ENCODE measurements at places on chromosomes 5 and 9. TPM values are rescaled to one million over a fixed set of nuclear protein-coding genes. Genes with fewer than 3 reads are reported as not detected.

LCN1 gene
- polyA plus RNA-seq, result not detected

SPAAR gene
- polyA plus RNA-seq, result 0.33 TPM

TAS2R1 gene
- polyA plus RNA-seq, result not detected

IFNA2 gene
- not detected for polyA plus RNA-seq

FREM1 gene
- polyA plus RNA-seq, result 3.1 TPM

MZB1 gene
- 0.39 TPM for polyA plus RNA-seq

IL9 gene
- not detected for polyA plus RNA-seq

CBY3 gene
- 0.39 TPM for polyA plus RNA-seq

NME5 gene
- 0.48 TPM for polyA plus RNA-seq

GRCh38 chr9:70901746-70902145 lies 219.7 kb downstream of the TRPM3 start:
- DNase-seq, result no peak

- no peak for DNase-seq
Observed at GRCh38 chr9:86279839-86280238, 2.5 kb downstream of the ISCA1 start.

GRCh38 chr9:77830618-77831285 lies 182.6 kb upstream of the GNA14 start:
- no peak for DNase-seq

DNA sequence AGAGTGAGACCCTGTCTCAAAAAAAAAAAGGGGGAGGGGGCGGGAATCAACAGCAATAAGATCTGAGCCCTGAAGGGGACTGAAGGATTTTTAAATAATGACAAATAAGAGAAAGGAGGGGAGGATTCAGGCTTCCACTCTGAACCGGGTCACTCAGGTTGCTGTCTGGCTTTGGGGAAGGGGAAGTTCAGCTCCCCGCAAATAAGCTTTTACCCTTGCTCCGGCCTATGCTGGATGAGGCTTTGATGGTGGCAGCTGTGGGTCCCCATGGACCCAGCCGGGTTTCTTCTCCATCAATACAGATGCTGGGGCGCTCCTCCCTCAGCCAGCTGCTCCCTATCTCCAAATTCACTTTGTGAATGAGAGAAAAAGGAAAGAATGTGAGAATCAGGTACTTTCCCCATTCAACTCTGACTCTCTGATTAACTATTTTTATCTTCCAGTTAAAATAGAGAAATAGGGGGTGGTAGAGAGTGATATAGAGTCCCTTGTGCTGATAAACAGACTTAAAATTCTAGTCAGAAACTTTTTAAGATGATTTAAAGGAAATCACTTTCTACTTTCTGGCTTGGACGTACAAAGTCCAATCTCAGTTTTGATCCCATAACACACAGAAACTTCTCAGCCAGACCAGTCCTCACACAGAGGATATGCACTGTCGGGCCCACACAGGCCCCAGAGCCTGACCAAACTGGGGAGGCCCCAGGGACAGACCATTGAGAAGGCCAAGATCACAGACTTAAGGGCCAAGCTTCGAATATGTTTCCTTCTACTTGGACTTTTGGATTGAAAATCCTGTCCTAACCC lies 39.6 kb downstream of the C5orf15 start:
- DNase-seq, result no peak

- no peak for DNase-seq
Observed at GRCh38 chr9:30235068-30235467, 2149.4 kb upstream of the ACO1 start.

DNA sequence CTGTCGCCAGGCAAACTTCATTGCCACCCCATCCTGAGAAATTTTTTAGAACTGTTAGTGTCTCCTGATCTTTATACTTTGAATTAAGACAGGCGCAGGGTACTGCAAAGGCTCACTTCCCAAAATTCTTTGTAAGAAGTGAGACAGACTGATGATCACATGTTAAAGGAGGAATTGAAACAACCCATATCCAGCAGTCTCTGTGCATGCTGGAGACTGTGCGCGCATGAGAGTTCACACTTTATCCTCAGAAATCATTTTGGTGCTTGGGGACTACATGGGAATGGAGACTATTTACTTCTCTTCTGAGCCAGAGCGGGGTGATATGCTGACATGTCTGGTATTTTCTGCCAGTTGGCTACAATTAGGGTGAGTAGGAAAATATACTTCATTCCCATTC lies 91.2 kb downstream of the ZNF474 start:
- no peak for DNase-seq

DNA sequence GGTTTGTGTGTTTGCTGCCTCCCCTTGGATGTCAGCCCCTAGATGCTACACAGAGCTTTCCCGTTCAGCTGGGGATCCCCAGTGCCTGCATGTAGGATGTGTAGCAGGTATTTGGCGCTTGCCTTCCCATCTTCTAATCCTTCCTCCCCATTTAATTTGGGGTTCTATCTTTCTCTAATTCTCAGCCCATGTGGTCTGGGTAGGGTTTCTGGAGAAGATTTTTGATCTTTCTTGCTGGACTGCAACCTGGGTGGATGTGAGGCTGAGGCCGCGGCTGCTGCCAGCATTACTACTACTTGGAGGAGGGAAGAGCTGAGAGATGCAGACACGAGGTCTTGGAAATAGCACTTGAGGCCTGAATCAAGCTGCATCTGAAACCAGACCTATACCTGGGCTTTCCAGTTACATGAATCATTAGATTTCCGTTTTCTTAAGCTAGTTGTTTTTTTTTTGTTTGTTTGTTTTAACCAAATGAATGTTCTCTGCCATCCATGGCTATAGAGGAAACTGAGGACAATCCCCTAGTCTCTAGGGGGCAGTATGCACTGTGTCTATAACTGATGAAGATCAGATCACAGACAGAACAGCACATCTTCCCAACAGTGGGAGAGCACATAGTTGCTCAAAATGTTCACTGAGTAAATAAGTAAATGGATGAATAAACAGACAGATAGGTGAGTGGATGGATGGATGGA lies 178.6 kb downstream of the FGF18 start:
- no peak for DNase-seq

DNA sequence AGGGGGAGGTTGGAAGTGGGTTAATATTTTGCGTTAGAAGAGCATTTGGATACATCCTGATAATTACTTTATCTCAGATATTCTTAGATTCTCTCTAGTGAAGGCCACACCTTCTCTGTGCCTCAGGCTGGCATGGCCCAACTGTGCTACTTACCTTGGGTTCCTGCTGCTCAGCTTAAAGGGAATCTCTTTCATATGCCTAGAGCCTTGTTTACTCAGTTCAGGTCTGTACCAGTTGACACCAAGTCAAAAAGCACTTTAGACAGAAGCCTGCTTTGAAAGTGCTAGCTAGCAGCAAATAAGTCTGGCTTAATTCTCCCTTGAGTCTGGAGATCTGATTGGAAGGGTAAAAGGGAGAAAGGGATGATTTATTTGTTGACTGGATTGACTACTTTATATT lies 74.8 kb downstream of the GHR start:
- no peak for DNase-seq

DNA sequence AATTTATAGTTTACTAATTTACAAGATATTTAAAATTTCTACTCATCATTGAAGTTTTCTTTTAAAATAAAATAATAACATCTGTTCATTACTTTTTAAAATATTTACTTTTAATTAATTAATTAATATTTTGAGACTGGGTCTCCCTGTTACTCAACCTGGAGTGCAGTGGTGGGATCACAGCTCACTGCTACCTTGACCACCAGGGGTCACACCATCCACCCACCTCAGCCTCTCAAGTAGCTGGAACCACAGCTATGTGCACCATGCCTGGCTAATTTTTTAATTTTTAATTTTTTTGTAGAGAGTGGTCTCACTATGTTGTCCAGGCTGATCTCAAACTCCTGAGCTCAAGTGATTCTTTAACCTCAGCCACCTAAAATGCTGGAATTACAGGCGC lies 1013.6 kb downstream of the CDH9 start:
- DNase-seq, result peak; percentile 54

GRCh38 chr9:93906195-93906880 lies 48.8 kb downstream of the BARX1 start:
- DNase-seq, result no peak

DNA sequence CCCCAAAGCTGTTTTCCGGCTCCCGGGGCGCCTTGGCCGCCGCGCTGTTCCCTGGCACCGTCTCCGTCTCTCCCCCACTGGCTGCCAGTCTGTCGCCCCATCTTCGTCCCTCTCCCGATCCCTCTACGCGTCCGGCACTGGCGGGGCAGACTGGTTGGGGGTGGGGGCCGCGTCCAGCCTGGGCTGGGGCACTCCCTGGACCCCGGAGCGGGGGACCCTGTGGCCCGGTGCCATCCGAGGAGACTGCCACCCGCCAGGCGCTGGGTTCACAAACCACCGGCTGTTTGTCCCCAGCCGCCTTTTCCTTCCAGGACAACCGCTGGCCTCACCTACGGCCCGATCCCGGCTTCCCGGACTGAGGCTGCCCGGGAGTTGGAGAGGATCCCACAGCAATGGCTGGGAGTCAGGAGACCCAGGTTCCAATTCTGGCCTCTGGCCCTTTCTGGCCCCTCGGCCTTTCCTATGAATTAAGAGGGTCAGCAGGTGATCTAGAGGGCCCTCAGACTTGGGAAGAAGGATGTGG lies 1.0 kb upstream of the FIBCD1 start:
- peak; percentile 73 for DNase-seq

- no peak for DNase-seq
Observed at GRCh38 chr9:117448066-117448465, 33.2 kb upstream of the ASTN2 start.

DNA sequence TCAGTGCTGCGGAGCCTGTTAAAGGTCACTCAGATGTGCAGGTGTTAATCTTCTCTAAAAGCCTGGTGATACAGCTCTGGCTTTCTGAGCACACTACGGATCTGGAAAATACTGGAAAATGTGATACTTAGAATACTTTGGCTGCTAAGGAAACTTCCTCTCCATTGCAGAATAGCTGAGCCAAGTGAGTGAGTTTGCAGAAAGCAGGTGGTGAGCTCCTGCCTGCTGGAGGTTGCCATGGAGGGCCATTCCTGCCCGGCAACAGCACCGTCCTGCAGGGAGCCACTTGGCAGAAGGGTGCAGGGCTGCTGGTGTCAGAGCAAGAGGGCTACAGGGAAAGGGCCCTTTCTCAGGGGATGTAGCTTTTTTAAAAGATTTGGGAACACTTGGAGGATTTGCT lies 40.7 kb downstream of the SECISBP2 start:
- DNase-seq, result no peak

- peak; percentile 76 for DNase-seq
Observed at GRCh38 chr5:103562453-103563157, at the start of gene NUDT12. Gene NUDT12, minus strand, starts transcription at chr5:103562789. Its CDS starts 2,541 bp downstream, at chr5:103560248.

DNA sequence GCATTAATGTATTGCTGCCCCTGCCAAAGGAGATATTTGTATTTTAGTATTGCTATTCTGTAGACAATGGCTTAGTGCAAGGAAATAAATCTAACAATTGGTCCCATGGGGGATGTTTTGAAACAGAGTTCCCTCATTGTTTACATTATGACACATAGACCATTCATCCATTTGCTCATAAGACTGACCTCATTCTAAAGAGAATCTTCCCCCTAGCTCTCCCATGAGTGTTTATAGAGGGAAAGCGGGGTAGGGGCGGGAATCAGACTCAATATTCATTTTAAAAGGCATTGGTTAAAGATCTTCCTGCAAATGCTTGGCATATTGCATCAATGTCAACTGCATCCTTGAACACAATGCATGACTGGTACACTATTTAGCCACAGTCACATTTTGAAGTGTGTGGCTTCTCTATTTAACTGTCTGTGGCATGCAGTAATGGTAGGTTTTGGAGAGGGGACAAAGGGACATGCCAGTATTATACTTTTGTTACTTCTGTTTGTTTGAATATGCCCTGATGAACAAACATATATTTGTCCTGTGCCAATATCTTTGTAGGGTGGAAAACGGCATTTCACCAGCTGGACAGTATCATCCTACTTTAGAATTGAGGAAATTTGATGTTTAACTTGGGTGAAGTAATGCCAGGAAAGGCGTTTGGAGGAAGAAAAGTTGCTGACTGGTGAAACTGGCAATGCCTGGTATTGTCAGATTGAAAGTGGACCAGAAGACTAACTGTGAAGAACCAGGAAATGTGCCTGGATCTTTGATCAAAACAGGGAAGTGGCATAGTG lies 84.1 kb upstream of the MEGF10 start:
- DNase-seq, result no peak

DNA sequence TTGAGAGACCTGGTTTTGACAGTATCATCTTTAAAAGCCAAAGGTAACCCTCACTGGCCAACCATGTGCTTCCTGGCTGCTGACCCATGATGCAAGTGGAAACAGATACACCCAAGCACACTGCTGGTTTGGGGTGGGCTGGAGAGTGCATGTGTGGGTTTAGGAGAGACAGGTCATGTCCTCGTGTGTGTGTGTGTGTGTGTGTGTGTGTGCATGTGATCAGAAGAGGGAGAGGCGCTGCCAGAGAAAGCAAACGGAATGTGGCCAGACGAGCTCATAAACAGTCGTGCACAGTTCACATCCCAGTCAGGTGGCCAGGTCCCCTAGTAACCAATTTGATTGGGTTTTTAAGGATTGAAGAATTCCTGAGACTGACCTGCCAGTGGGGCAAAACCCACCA lies 112.8 kb upstream of the ICE1 start:
- DNase-seq, result no peak

GRCh38 chr9:35725362-35725761 lies 6.6 kb downstream of the TLN1 start:
- DNase-seq, result no peak

DNA sequence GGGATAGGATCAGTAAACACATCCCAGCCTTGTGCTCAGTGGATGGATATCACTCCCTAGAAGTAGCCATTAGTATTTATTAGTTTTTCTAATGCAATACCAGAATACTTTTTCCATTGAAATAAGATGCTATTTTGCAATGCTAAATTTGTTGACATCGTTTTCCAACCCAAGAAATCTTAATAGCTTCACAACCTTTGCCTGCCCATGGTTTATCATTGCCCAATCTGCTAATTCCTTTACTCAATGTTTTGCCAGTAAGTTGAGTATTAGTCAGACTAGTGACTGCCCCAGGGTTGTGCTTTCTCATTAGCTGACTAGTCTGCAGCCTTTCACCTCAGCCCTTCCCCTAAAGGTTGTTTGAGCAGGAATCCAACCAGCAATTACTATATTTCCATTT lies 62.9 kb downstream of the NREP start:
- no peak for DNase-seq

DNA sequence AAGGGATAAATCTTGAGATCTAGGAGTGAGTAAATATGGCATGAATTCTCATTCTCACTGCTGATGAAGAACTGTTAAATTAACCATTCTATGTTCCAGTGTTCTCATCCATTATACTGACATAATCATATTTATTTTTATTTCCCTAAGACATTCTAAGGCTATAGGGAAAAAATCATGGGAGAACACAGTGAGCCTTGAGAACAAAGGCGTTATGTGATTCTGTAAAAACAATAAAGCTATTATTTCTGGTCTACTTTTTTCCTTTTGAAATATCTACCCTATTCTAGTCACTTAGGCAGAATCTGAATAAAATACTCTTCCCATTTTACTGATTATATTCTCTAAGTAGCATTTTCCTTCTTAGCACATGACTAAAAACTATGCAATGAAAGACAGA lies 155.7 kb upstream of the ADAMTS16 start:
- DNase-seq, result no peak

DNA sequence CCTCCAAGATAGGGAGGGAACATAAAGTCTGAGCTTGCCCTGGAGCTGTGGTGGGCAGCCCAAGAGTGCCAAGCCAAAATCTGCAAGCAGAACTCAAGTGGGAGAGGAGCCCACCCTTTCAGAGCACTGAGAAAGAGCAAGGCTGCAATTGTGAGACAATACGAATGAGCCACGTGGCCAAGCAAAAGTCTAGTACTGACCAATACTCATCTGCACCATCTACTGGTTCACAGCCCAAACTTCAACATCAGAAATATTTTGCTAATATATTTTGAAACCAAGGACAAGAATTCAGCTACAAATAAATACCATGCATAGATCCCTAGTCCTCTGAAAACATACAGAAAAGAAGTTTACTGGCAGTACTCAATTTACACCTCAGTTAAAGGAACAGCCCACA lies 696.2 kb upstream of the COX7C start:
- DNase-seq, result no peak
